ENCODE measurements at places on chromosomes 6 and 20.

GRCh38 chr20:53447316-53447715 lies 146.3 kb downstream of the ZNF217 start:
- no peak for DNase-seq

GRCh38 chr6:3432416-3432815 lies 24.4 kb downstream of the SLC22A23 start:
- DNase-seq, result no peak

DNA sequence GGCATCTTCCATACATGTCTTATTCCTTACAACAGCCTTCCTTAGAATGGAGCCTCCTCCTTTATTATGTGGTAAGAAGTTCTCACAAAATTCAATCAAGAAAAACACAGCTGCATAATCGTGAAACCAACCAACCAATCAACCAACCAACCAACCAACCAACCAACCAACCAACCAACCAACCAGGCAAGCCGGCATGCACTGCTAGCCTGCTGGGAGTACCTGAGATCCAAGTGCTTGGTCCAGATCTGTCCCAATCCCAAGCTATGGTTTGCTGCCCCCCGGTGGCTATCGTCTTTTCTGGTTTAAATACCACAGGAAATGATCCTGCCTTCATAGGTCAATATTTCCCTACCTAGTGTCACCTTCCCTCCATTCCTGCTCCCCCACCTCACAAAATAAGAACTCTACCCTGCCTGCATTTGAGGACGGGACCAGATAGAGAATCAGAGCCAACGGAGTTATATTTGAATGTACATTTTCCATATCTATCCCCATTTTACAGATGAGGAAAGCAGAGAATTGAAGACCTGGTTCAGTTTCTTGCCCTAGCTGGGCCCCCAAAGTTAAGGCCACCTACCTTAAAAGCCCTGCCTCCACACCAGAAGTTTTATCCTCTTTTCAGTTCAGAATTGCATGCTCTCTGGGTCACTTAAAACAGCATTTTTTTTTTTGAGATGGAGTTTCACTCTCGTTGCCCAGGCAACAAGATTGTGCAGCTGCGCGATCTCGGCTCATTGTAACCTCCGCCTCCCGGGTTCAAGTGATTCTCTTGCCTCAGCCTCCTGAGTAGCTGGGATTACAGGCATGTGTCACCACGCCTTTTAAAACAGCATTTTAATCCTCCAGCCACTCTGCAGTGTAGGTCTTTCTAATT lies 27.1 kb downstream of the RAB44 start:
- no peak for DNase-seq

DNA sequence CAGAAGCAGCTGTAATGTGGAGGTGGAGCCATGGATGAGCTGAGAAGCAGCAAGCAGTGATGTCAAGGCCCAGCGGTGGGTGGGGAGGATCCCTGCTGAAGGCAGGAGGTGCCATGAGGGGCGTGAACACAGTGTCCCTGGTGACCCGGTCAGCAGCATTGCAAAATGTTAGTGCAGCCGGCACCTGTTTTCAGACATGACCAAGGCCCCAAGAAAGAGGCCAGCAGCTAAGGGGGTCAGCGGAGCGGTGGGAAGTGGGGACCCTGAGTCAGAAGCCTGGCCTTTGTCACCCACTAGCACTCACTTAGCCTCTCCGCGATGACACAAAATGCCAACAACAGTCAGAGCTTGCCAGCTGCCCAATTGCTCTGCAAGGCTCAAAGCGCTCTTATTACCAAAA lies 51.9 kb downstream of the TMEM242 start:
- no peak for DNase-seq

GRCh38 chr6:116047173-116047933 lies 13.3 kb downstream of the FRK start:
- no peak for DNase-seq

DNA sequence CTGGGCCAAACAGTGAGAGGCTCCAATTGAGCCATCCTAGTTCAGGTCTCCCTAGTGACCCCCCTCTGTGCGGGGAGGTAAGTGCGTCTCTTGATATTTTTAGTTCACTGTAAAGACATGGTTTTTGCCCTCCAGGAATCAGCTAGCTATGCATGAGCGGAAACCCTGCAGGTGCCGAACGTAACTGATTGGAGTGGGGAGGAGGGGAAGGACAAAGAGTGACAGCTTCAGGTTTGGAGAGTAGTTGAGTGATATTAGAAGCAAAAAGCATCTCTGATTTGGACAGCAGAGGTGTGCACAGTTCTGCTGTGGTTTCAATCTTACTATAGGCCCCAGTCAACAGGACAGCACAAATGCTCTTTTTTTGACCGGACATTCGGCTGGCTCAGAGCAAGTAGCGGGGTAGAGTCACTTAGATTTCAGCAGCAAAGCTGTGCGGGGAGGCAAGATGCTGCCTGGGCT lies 31.8 kb downstream of the TBC1D7 start:
- no peak for DNase-seq

- no peak for DNase-seq
Measured at GRCh38 chr6:21438237-21438985, 155.1 kb upstream of the SOX4 start.

DNA sequence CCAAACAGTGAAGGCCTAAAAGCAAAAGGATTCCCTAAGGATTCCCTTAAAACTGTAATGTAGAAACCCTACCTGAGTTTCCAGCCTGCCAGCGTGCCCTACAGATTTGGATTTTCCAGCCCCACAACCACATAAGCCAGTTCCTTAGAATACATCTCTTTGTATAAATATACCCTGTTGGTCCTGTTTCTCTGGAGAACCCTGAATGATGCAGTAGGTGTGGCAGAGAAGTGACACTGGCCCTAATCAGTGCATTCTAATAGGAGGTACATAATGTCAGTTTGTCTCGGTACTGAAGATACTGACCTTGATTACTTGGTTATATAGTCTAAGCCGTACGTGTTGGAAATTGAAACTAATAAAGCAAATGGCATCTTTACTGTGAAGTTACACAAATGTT lies 707.8 kb upstream of the SLC35B3 start:
- no peak for DNase-seq

DNA sequence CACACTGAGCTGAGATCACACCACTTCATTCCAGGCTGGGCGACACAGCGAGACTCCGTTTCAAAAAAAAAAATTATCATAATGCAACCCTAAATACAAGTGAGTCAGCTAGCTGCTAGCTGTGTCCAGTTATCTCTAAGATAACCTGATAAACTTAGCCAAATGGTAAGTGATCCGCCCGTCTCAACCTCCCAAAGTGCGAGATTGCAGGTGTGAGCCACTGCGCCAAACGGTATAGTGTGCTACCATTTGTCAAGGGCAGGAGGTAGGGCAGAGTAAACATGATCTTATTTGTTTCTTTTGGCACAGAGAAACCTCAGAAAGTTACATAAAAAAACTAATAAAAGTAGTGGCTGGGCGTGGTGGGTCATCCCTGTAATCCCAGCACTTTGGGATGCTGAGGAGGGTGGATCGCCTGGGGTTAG lies 4.7 kb upstream of the C6orf132 start:
- DNase-seq, result no peak

GRCh38 chr6:157760589-157761330 lies 62.3 kb upstream of the SNX9 start:
- no peak for DNase-seq

GRCh38 chr6:13044390-13044789 lies 283.9 kb downstream of the TBC1D7 start:
- DNase-seq, result no peak

DNA sequence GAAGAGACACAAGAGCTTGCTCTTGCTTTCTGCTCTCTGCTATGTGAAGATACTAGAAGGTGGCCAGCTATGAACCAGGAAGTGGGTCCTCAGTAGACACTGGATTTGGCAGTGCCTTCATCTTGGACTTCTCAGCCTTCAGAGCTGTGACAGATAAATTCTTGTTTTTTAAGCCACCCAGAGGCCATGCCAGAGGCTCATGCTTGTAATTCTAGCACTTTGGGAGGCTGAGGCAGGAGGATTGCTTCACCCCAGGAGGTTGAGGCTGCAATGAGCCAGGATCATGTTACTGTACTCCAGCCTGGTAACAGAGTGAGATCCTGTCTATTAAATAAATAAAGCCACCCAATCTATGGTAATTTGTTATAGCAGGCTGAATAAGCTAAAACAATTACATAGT lies 185.5 kb upstream of the SALL4 start:
- no peak for DNase-seq

DNA sequence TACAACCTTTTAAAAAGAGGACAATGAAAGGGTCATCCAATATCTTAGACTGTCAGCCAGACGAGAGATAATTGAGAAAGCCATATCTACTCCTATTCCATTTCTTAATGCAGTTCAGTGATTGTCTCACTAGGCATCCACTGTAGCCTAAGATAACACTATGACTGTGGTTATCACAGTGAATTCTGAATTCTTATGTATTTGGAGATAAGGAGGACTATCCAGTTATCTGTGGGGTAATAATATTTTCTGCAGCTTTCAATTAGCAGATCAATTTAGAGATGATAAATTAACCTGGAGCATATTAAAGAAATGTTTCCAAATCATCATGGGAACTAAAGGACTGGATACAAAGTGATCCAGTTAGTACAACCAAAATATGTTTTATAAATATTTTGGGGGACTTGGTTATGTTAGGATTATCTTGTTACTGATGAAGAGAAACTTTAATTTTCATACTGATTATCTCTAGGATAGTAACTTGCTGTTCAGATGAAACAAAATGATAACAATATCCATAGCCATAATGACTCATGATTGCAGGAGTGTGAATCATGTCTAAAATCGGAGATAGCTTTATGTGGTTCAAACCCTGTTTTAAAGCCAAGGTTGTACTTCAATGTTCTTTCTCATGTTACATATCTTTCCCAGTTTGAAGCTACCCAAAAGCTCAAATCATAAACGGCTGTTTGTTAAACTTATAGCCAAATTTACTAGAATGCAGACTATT lies 1152.0 kb downstream of the HACE1 start:
- no peak for DNase-seq

- DNase-seq, result no peak
Measured at GRCh38 chr6:8556370-8557013, 121.1 kb upstream of the SLC35B3 start.

DNA sequence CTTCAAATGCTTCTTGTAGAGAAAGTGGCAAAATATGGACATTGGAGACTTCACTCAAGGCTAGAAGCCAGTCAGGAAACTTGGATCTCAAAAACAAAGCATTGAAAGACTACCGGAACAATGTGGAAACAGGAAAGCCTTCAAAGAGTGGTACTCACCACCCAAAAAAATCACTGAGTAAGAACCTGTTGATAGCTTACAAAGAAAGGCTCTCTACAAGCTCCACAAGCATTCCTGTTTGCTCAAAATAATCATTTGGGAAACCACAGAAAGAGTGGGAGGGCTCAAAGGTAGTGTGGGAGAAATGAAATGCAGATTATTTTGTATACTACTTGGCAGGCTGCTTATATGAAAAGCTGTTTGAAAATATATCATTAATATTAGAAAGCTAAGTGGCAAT lies 9.5 kb upstream of the DST start:
- DNase-seq, result no peak

- no peak for DNase-seq
Measured at GRCh38 chr6:14396826-14397517, 279.4 kb downstream of the CD83 start.

GRCh38 chr20:60653111-60653845 lies 598.8 kb upstream of the CDH4 start:
- DNase-seq, result no peak

- no peak for DNase-seq
Measured at GRCh38 chr6:122722746-122723145, 56.8 kb upstream of the FABP7 start.

GRCh38 chr6:145116591-145117178 lies 618.6 kb downstream of the EPM2A start:
- no peak for DNase-seq

All from stimulated activated CD4-positive, alpha-beta T cell treated with anti-CD3 and anti-CD28 coated beads, TNF-alpha, amount 100 ng/mL, for 1 hour (primary cell).